ENCODE measurements at places on chromosomes 12 and 14.

DNA sequence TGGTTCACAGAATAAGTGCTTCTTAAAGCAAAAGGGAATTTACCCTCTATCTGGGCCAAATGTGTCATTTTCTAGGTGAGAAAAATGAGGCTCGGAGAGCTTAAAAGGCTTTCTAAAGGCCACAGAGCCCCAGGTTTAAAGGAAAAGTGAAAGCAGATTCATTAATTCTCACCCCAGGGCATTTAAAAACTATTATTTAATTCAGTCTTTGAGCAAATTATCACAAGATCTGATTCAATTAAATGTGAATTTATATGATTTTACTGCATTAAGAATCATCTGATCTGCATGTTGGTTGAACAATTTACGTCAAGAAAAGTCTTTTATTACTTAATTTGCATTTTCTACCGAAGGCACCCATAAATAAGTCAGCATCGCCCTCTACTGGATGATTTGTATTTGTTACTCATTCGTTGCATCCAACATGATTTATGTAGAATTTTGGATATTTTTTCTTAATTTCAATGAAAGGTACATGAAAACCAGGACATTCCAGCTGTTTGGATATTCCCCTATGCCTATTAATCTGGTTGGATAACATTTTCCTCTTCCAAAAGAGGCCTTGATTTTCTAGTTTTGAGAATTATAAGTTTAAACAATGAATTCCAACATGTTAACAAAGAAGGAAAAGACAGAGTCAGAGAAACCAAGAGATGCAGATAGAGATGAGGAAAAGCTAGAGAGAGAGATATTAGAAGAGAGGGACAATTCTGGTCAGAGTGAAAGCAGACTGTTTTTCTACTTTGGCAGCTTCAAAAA, 19.1 kb upstream of the DHRS7 start:
- peaks cover 10% of the 10 kb centered on the region for H3K4me1 ChIP-seq
- no peak overlapping the region for H3K27ac ChIP-seq
- H3K4me3 ChIP-seq: peak overlapping the region; percentile 62
- H3K36me3 ChIP-seq: peaks cover 1% of the 10 kb centered on the region
- peaks cover 7% of the 10 kb centered on the region for H3K27me3 ChIP-seq

DNA sequence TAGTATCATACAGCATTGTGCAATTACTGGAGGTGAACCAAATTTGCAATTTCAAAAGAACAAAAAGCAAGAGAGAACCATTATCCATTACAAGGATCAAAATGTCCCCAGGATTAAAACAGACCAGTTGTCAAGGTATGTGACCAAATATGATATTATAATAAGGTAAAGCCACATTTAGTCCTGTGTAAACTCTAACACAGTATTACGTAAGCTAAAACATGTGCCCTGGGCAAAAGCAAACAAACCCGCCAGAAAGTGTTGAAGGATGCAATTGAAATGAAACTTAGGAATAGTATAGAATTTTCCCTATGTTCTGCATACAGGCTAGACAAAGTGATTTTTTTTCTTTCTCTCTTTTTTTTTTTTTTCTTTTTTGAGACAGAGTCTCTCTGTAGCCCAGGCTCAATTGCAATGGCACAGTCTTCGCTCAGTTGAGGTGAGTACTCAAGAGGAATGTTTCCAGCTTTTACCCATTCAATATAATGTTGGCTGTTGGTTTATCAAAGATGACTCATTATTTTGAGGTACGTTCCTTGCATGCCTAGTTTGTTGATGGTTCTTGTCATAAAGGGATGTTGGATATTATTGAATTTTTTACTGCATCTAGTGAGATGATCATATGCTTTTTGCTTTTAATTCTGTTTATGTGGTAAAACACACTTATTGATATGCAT, 137.1 kb upstream of the FOXG1 start:
- no peak overlapping the region for H3K27ac ChIP-seq
- no peaks in the 10 kb centered on the region for H3K4me1 ChIP-seq

GRCh38 chr12:75208856-75209811, 505 bp downstream of the KCNC2 start:
- DNase-seq: peak; percentile 59
- peaks cover 4% of the 10 kb centered on the region for H3K36me3 ChIP-seq

GRCh38 chr12:45655743-45656142, 73.8 kb upstream of the ARID2 start:
- no peaks in the 10 kb centered on the region for H3K36me3 ChIP-seq
- no peaks in the 10 kb centered on the region for H3K4me1 ChIP-seq
- DNase-seq: no peak
- no peak overlapping the region for H3K4me3 ChIP-seq

GRCh38 chr12:82605115-82605514, 81.6 kb upstream of the TMTC2 start:
- no peaks in the 10 kb centered on the region for H3K36me3 ChIP-seq
- no peak overlapping the region for H3K27ac ChIP-seq
- peaks cover 20% of the 10 kb centered on the region for H3K4me1 ChIP-seq
- no peak overlapping the region for H3K4me3 ChIP-seq
- H3K27me3 ChIP-seq: peaks cover 2% of the 10 kb centered on the region
- DNase-seq: no peak

- H3K36me3 ChIP-seq: no peaks in the 10 kb centered on the region
- no peak overlapping the region for H3K27ac ChIP-seq
Observed at GRCh38 chr12:113039911-113040445, 16.6 kb upstream of the DTX1 start.

GRCh38 chr12:42812086-42812485, 222.5 kb upstream of the PRICKLE1 start:
- H3K36me3 ChIP-seq: no peaks in the 10 kb centered on the region
- no peaks in the 10 kb centered on the region for H3K27me3 ChIP-seq
- H3K4me1 ChIP-seq: peaks cover 56% of the 10 kb centered on the region
- no peak for DNase-seq
- no peak overlapping the region for H3K27ac ChIP-seq
- H3K4me3 ChIP-seq: no peak overlapping the region

- H3K4me1 ChIP-seq: no peaks in the 10 kb centered on the region
- no peak for DNase-seq
- H3K27ac ChIP-seq: no peak overlapping the region
- peaks cover 10% of the 10 kb centered on the region for H3K27me3 ChIP-seq
Observed at GRCh38 chr12:77214136-77214535, 148.8 kb upstream of the E2F7 start.

DNA sequence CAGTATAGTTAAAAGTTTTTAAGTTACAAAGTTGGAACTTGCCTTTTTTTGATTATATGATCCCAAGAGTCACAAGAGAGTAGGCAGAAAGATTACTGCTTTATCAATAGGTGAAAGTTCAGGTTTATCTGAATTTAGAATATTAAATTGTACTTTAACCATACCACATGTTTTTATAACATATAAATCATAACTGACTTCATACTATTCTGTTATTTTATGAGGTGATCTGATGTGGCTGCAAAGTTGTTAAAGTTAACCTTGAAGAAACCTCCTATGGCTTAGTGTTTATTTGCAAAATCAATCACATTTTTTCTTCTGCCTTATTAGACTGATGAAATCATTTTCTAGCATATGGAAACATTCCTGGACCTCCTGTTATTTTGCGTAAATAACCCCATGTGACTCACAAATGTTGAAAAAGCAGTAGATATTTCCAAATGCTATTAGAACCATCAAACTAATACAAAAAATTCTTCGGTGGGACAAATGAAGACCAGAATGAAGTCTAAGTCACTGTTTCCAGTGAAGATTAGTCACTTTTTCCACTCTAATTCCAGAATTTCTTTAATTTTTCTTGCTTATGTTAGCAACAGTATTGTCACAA, 132.1 kb downstream of the RAD51B start:
- H3K36me3 ChIP-seq: peaks cover 11% of the 10 kb centered on the region
- H3K27me3 ChIP-seq: no peaks in the 10 kb centered on the region
- H3K4me1 ChIP-seq: no peaks in the 10 kb centered on the region
- DNase-seq: no peak

DNA sequence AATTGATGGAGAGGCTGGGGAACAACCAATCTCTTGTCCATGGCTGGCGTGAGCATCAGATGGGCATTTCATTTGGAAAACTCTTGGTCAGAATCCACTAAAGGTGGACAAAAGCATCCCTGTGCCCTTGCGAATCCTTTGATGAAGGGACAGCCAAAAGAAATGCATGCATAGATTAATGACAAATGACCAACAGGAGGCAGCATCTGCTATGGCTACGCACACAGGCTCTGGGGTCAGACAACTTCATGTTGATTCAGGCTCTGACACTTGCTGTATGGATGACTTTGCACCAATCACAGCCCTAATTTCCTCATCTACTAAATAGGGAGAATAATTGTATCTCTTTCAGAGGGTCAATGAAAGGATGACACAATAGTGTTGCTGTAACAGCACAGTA, 117.5 kb downstream of the ASCL4 start:
- H3K36me3 ChIP-seq: no peaks in the 10 kb centered on the region
- no peak for DNase-seq
- no peaks in the 10 kb centered on the region for H3K4me1 ChIP-seq
- H3K4me3 ChIP-seq: no peak overlapping the region
- H3K27ac ChIP-seq: no peak overlapping the region

DNA sequence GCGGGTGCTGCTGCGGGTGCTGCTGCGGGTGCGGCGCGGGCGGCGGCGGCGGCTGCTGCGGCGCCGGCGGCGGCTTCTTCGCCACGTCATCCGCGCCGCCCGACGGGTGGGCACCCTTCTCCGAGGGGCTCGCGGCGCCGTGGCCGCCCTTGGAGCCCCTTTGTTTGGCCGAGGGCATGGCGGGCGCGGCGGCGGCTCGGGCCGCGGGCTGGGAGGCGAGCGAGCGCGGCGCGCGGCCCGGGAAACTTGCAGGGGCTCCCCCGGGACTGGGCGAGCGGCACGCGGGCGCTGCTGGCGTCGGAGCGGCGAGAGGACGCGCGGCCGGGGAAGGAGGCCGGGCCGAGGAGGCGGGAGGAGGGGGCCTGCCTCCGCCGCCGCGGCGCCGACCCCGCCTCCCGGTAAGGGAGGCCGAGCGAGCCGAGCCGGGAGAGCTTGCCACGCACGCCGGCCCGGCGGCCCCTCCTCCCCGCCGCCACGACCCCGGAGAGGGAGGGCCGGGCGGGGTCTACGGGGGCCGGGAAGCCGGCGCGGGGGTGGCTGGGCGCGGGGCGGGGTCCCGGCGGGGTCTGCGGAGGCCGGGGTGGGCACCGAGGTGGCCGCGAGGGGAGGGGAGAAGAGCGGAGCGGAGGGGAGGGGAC, at the start of gene CKAP4:
CKAP4 (minus strand) TSS at position 347 of the 638 bp plus-strand sequence; CDS start at position 178, 169 bp downstream.
- H3K36me3 ChIP-seq: peaks cover 5% of the 10 kb centered on the region
- H3K4me3 ChIP-seq: peak within 1 kb of the TSS; percentile 82
- H3K4me1 ChIP-seq: peaks cover 49% of the 10 kb centered on the region
- H3K27me3 ChIP-seq: no peaks in the 10 kb centered on the region
- no peak for DNase-seq
- peak within 1 kb of the TSS; percentile 90 for H3K27ac ChIP-seq

GRCh38 chr12:127148318-127148717, 1118.7 kb upstream of the TMEM132C start:
- peaks cover 10% of the 10 kb centered on the region for H3K27me3 ChIP-seq
- H3K27ac ChIP-seq: no peak overlapping the region
- DNase-seq: no peak
- no peak overlapping the region for H3K4me3 ChIP-seq

GRCh38 chr12:2633176-2633824, 161.5 kb upstream of the FKBP4 start:
- H3K27ac ChIP-seq: no peak overlapping the region
- no peaks in the 10 kb centered on the region for H3K27me3 ChIP-seq
- H3K36me3 ChIP-seq: peaks cover 22% of the 10 kb centered on the region
- DNase-seq: no peak
- H3K4me1 ChIP-seq: peaks cover 46% of the 10 kb centered on the region
- no peak overlapping the region for H3K4me3 ChIP-seq

DNA sequence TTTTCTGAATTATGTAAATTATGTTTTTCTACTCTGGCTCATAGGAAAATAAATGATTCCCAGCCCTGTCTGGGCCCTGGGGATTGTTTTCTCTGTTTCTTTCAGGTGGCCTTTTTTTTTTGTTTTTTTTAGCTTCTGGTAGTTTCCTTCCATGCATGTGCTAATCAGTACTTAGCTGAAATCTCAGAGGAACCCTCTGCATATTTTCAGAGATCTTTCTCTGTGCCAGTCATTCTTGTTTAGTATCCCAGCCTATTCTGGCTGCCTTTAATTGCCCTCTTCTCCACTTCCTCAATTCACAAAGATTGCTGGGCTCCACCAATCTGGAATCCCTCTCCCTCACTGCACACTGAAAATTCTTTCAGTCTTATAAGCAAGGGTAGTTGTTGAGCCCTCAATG, 46.9 kb downstream of the CNOT2 start:
- peaks cover 15% of the 10 kb centered on the region for H3K36me3 ChIP-seq
- peaks cover 26% of the 10 kb centered on the region for H3K4me1 ChIP-seq
- DNase-seq: no peak
- H3K4me3 ChIP-seq: no peak overlapping the region
- H3K27me3 ChIP-seq: no peaks in the 10 kb centered on the region
- peak overlapping the region; percentile 79 for H3K27ac ChIP-seq

- DNase-seq: no peak
- peaks cover 3% of the 10 kb centered on the region for H3K36me3 ChIP-seq
- H3K4me1 ChIP-seq: peaks cover 21% of the 10 kb centered on the region
- H3K4me3 ChIP-seq: no peak overlapping the region
Observed at GRCh38 chr14:74501691-74502090, 8.1 kb downstream of the ISCA2 start.

DNA sequence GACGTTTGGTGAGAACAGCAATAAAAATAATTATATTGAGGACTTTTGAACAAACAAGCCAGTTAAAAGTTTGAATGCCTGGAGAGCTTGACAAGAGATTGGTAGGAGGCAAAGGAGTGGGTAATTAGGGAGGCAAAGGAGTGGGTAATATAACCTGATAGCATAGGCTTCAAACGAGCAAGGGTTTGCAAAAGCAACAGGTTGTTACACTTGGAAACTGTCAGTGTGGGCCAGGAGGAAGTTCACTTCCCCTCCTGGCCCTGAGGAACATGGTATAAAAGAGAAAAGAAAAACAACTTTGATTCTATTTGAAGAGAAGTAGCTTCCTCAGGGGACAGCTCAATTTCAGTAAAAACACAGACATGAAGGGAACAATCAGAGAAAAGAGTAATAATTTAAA, 121.7 kb downstream of the CCER1 start:
- H3K36me3 ChIP-seq: no peaks in the 10 kb centered on the region
- H3K27me3 ChIP-seq: peaks cover 1% of the 10 kb centered on the region
- H3K27ac ChIP-seq: no peak overlapping the region
- H3K4me3 ChIP-seq: no peak overlapping the region

GRCh38 chr12:90036637-90037036, 328.0 kb upstream of the ATP2B1 start:
- H3K4me3 ChIP-seq: no peak overlapping the region
- H3K36me3 ChIP-seq: no peaks in the 10 kb centered on the region
- DNase-seq: no peak
- no peak overlapping the region for H3K27ac ChIP-seq

GRCh38 chr12:109735051-109735521, 21.5 kb downstream of the FAM222A start:
- peak; percentile 51 for DNase-seq
- no peak overlapping the region for H3K27ac ChIP-seq

- H3K27ac ChIP-seq: no peak overlapping the region
- no peaks in the 10 kb centered on the region for H3K4me1 ChIP-seq
- DNase-seq: no peak
- H3K36me3 ChIP-seq: no peaks in the 10 kb centered on the region
- H3K27me3 ChIP-seq: no peaks in the 10 kb centered on the region
- H3K4me3 ChIP-seq: no peak overlapping the region
Observed at GRCh38 chr12:41234692-41235091, 46.6 kb downstream of the PDZRN4 start.

All from chondrocyte (in vitro differentiated cells).